ENCODE measurements at places on chromosomes 7 and 10.

GRCh38 chr10:116026315-116026714, 246.7 kb downstream of the GFRA1 start:
- no peak for DNase-seq

DNA sequence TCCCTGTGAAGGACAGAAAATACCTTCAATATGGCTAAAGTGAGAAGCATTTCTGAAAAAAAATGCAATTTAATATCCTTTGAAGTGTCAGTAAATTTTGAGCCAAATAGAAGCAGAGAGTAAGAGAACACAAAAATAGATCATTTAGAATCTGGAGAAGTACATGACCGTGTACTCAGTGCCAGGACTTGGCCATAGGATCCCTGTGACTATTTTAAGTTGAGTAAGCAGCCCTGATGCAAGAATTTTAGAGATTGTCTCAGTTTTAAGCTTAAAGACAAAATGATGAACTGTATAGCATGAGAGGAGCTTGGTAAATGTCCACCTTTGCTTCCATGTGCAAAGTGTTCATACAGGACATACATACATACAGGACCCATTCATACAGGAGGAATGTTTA, 2.5 kb downstream of the PTER start:
- no peak for DNase-seq

- no peak for DNase-seq
Observed at GRCh38 chr10:25858076-25858475, 76.0 kb upstream of the MYO3A start.

- DNase-seq = no peak
Observed at GRCh38 chr10:98577578-98577977, 130.8 kb upstream of the HPS1 start.

DNA sequence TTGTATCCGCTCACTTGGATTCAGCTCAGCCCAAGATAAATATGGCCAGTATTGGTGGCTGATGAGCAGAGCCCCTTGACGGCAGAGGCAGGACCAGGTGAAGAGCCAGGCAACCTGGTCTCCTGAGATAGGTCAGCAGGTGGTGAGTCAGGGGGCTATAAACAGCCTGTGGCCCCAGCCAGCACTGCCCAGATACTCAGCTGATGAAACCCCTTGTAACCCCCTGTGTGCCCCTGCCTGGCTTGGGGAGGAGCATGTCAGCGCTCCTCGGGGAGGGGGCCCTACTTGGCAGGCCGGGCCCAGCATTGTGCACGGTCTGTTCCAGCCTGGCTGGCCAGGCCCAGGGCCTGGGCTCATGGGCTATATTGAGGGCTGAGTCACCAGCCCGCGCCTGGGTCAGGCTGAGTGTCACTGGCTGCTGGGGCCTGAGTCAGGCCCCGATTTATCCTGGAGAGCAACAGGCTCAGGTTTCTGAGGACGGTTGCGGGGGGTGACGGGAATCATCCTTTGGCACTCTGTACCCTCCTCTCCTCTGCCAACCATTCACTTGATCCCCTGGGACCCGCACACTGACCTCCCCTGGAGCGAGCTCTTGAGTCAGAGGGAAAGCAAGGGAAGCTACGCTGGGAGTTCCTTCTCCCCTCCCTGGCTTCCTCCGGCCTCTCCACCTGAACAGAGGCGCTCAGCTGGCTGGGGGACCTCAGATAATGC, 2.8 kb upstream of the FLNC start:
- DNase-seq = no peak

DNA sequence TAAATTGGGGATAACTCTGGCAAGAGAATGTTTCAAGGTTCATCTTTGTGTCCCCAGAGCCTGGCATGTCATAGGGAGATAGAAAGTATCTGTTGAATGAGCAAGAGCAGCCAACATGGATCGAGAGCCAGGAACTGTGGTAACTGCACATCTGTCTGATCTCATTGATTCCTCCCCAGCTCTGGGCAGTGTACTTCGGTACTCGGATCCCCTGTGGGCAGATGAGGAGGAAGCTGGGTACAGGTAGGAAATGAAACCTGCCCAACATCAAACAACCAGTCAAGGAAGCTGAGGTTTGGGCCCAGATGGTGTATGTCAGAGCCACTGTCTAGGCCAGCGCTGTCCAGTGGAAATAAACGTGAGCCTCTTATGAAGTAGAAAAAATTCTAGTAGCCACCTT, 76.4 kb downstream of the GRK5 start:
- DNase-seq = no peak

GRCh38 chr7:48280100-48280499, 108.8 kb downstream of the ABCA13 start:
- no peak for DNase-seq

GRCh38 chr10:17174626-17175025, 26.8 kb downstream of the TRDMT1 start:
- DNase-seq = no peak

DNA sequence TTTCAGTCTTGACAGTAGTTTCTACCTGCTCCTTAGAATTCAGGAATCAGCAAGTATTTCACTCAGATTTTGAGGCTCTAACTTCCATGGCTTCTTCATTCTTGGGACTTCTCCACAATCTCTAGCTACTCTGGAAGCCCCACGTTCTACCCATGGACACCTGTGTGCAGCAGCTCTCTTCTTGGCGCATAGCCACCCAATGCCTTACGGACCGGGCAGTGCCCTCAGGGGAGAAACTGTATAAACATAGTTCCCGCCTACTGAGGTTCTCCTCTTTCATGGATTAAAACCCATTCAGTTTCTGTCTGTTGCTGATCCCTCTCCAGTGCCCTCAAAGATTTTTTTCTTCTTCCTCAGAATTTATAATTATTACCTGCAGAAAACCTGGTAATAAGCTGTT, 177.1 kb downstream of the SORCS1 start:
- no peak for DNase-seq

- DNase-seq = no peak
Observed at GRCh38 chr10:86798611-86799010, 42.2 kb downstream of the BMPR1A start.

DNA sequence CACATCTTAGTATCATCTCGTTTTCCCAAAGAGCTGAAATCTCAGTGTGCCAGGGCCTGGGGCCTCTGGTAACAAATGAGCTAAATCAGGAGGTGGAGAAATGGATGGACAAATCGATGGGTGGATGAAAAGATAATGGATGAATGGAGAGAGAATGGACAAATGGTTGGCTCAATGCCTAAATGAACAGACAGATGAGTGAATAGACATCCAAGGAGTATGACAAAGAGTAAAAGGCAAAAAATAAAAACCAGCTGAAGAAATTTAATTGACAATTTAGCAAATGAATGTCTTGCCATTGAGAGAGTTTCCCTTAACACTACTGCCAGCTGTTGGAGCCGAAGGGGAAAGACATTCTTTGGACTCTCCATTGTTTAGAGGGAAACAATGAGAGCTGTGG, 8.0 kb downstream of the SYCE1 start:
- no peak for DNase-seq

- peak; percentile 42 for DNase-seq
Observed at GRCh38 chr7:91264924-91265681, 870 bp downstream of the FZD1 start.

DNA sequence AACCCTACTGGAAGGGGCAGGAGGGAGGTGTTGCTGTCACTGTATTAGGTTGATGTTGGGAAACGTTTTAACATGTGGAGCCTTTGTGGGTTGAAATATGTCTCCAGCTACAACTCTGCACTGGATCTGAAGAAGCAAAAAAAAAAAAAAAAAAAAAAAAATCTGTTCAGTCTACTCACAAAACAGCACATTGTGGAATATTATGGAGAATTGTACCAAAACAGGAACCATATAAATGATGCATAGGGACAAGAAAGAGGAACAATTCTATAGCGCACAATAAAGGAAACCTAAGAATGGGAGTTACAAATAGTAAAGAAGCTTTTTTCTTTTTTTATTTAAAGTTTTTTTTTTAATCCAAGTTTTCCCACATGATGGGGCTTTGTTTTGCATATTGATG, 63.8 kb downstream of the CCSER2 start:
- DNase-seq = no peak

GRCh38 chr10:123031124-123031523, 22.3 kb downstream of the ACADSB start:
- DNase-seq = no peak

DNA sequence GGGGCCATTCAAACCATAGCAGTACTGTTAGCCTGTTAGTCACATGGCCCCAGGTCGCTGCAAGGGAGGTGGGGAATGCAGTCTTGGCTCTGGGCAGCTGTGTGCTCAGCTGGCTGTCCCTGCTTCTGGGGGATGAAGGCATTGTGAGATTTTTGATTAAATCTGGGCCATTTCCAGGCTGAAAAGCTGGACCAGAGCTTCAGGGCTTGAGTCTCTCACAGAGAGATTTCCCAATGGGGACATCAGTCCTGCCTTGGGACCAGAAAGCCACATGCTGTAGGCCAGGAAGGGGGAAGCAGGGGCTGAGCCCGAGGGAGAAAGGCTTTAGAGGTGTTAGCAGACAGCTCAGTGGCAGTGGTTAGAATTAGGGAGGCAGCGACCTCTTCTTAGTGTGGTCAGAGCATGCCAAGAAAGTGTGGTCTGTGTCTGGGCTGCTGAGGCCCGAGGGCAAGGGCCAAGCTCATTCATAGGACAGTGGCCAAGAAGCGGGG, 33.6 kb downstream of the PALD1 start:
- no peak for DNase-seq

DNA sequence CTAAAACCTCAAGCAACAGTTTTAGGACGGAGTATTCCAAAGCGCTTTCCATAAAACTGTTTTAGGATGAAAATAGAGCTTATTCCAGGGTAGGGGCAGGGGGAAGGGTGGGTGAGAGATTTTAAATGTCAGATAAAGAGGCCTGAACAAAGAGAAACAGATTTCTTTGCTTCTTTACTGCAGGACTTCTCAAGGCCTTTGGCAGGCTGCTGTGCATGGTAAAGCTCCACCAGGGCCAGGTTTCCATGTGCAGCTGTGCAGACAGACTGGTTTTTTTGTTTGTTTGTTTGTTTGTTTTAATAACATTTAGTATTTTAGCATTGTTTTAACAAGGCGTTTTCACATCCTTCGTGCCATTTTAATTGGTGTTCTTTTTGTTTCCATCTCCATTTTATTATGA, 26.3 kb downstream of the HECW1 start:
- DNase-seq = no peak

DNA sequence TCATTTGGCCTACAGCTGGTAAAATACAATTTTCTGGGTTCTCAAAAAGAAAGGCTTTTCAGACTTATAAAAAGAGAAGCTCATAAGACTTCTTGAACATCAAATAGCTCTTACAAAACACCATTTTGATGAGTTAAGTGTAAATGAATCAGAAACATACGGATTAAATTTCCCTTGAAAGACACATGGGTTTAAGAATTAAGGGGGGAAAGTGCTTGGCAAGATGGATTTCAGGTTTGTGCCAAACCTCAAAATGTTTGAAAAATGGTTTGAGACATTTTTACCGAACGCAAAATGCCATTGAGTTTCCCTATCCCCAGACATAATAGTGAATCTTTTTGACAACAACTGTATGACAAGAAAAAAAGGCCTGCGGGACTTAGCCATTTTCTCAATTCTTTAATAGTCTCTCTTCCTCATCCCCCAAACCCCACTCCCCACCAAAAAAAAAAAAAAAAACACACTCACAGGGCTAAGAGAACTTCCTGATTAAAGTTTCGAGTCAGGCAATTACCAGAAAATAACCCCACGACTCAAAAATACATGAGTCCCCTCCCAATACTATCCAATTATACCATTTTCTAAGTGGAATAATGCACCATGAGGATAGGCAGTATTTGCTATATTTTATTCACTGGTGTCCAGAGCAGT, 260.1 kb downstream of the TRIL start:
- no peak for DNase-seq

GRCh38 chr7:144508702-144509101, 105.2 kb upstream of the NOBOX start:
- DNase-seq = no peak

GRCh38 chr7:42932811-42933591, 825 bp downstream of the MRPL32 start:
- DNase-seq = peak; percentile 6

DNA sequence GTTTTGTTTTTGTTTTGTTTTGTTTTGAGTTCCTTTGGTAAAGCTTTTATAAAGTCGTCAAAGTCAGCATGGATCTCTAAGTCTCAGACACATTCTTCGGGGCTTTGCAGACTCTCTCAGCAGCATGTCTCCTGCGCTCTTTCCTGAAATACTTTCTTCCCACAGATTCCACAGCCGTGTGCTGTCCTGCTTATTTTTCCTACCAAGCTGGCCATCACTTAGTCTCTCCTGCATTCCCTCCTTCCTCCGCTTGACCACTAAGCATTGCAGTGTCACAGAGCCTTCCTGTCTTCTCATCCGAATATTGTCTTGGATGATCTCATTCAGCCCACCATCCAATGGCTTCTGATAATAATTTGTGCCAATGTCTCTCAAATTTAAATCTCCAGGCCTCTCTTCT, 434.3 kb upstream of the C7orf33 start:
- DNase-seq = no peak

- no peak for DNase-seq
Observed at GRCh38 chr7:147261693-147262092, 1145.1 kb downstream of the CNTNAP2 start.

DNA sequence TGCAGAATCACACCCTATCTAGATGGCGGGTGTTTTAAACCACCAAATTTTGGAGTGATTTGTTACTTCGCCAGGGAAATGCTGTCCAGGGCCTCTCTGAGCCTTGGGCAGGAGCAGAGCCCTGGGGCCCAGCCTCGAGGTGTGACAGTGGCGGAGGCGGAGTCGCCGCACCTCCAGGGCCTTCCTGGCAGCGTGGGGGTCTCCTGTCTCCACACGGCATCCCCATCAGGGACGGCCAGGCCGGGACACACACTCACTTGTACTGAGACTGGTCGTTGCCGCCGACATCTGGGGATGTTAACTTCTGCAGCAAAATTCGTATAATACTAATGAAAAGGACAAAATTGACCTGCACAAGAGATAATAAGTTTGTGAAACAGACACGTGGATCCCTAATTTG, 110.7 kb downstream of the VIPR2 start:
- DNase-seq = no peak

GRCh38 chr7:9201928-9202327, 768.5 kb downstream of the NXPH1 start:
- DNase-seq = no peak

GRCh38 chr7:25636871-25637283, 408.6 kb upstream of the NPVF start:
- DNase-seq = no peak

- DNase-seq = no peak
Observed at GRCh38 chr7:87140271-87140748, 11.9 kb upstream of the DMTF1 start.

DNA sequence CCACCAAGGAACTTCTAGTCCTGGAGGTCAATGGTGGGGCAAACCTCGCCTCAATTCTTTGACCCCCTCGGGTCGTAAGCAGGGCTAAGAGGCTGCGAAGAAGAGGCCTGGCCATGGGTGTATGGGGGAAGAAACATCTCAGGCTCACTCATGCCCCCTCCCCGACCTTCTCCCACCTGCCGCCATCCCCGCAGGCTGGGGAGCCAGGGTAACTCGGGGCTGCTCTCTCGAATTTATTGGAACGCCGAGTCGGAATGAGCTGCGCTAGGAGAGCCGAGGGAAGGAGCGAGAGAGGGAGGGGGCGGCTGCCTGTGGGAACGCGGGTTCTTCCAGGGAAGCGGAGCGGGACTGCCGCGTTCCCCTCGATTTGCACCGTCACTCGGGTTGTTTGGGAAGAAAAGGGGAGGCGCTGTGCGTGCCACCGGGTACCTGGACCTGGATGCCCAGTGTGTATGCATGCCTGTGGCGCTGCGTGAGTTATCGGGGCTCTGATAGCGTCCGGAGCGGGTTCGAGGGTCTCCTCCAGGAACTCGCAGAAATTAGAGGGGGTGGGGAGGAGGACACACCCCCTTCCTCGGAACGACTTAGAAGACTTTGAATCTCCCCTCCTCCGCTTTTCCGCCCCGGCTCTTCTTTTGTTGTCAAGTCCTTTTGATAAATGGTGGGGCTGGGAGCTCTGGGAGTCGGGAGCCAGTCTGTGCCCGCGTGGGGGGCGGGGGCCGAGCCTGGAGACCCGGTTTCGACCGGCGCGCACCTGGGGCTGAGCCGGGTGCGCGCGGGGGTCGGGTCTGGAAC, 1.8 kb upstream of the ZNF503 start:
- peak; percentile 60 for DNase-seq

Data from NCI-H510A treated with DMSO at 0.1 percent for 48 hours (cell line).